ENCODE measurements at places on chromosomes 12 and 14. TPM values are rescaled to one million over a fixed set of nuclear protein-coding genes. Genes with fewer than 3 reads are reported as not detected.

The AQP6 gene
- total RNA-seq: not detected

The NRIP2 gene
- not detected for total RNA-seq

The PKP2 gene
- total RNA-seq: 56.0 TPM

The TTC6 gene
- total RNA-seq: 0.34 TPM

The DTX1 gene
- not detected for total RNA-seq

The PRH2 gene
- total RNA-seq: not detected

The LMNTD1 gene
- total RNA-seq: 0.14 TPM

The PNP gene
- 40.6 TPM for total RNA-seq

The NANOG gene
- under 0.01 TPM for total RNA-seq
